HL-60 (cell line): ENCODE measurements at places on chromosomes 7 and 10.

- no peak for DNase-seq
These were observed 32.8 kb downstream of the ARL4A start for GRCh38 chr7:12719981-12720865.

DNA sequence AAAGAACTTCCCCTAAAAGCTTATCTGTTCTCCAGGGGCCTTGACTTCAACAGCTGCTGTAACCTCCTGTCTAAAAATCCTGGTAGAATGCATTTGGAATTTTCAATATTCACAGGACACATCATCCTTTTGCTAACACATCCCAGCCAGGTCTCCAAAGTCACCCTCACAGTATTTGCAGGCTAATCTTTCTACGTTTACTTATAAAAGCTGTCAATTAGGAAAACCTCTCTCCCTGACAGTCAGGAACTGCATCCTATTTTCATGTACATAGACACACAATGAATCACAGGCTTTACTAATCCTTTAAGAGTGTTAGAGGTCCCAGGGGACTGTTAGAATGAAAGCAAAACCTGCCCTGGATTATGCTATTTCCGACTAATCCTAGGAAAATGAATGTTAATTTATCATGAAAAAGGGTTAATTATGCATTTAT, 102.2 kb downstream of the GFRA1 start:
- DNase-seq = no peak

GRCh38 chr10:70549351-70549961, 53.1 kb downstream of the PRF1 start:
- no peak for DNase-seq

- no peak for DNase-seq
These were observed 41.3 kb upstream of the HPSE2 start for GRCh38 chr10:99276848-99277486.

DNA sequence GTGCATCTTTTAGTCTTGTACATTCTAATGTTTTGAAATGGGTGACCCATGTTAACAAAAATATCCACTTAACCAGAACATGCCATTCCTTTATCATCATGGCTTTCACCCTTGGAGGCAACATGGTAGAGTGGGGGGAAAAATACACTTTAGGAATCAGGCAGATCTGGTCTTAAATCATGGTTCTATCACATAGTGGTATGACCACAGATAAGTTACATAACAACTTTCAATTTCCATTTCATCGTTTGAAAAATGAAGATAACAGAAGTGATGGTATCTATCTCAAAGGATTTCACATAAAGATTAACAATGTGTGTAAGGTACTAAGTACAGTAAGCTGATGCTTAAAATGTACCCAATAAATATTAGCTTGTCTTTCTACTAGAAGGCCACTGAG, 19.0 kb downstream of the TMEM168 start:
- no peak for DNase-seq

DNA sequence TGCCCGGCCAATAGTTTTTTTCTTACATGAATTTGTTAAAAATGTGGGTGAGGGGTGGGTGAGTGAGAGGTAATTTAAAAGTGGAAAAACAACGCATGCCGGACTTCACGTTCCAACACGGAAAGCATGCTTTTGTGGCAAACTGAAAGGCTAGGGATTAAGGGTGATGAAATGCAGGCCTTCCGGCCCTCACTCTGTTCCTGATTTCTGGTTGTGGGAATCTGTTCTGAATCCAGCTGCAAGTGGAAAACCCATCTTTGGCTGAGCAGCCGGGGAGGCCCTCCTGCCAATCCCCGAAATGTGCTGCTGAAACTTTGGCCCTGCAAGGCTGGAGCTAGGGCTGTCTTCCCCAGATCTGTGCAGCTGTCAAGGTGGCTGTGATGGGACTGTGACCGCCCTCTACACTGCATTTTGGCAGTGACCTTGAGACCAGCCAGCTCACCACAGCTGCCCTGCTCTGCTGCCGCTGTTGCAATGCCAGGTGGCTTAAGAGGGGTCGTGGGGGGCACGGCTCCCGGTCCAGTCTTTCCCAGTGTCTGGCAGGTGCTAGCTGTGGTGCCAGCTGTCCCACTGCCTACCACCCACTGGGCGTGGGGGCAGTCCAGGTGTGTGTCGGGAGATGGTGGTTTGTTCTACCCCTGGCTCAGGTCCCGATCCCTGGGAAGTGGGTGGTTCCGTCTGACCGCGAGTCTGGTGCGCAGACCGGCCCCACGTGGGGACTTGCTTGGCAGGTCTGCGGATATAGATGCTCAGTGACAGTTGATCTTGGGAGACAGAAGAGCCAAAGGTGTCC, 39.0 kb downstream of the TET1 start:
- no peak for DNase-seq

DNA sequence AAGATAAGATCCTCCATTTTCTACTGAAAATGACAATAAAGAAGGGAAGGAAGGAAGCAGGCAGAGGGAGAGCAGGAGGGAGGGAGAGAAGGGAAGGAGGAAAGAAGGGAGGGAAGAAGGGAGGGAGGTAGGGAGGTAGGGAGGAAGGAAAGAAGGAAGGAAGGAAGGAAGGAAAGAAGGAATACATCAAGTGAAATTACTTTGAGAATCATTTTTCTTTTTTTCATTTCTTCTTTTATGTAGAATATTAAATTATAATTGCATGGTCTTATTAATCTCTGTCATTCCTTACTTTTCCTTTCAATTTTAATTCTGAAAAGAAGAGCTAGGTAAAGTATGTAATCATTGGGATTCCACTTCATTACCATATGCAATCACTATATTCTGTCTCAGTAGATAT, 97.8 kb downstream of the PLXDC2 start:
- DNase-seq = no peak

DNA sequence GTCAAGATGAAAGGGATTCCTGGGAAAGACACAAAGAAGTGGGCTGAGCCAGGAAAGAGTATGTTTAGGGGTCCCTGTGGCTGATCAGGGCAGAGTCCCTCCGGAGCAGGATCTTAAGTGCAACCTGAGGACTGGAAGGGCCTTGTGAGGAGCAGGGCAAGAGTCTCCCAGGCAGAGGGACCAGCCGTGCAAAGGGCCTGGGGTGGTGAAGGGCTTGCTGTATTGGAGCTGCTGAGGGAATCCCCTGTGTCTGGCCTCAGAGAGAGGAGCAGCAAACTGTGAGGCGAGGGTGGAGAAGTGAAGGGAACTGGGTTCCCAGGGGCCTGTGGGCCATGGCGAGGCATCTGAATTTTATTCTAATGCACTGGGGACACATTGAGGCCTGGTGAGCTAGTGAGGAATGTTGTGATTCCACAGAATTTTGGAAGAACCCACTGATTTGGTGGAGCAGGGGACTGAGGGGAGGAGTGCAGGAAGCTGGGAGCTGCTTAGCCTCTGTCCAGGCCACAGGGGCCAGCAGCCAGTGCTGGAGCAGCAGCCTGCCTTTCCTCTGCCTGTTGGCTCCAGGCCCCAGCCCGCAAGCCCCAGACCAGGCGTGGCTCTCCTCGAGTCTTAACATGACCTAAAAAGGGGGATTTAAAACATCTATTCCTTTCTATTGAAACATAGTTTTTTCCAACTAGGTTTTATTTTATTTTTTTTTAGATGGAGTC, 138.4 kb upstream of the IGFBP3 start:
- DNase-seq = no peak

- no peak for DNase-seq
These were observed 15.2 kb downstream of the TMEM176B start for GRCh38 chr7:150784954-150785353.

DNA sequence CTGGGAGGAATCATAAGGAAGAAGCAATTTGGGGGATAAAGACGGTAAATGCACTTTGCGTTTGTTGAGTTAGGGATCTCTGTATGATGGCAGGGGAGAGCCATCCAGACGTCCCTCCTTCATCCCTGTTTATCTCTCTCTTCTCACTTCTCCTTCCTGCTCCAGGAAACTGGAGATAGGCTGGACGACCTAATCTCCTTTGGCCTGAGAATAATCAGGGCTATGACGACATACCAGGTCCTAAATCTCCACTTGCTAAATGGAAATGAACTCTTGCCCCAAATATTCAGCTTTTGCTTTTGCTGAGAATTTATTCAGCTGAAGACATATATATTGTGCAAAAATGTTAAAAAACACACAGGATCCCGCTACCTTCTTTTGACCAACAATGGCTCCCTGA, 182.9 kb upstream of the INHBA start:
- DNase-seq = no peak

DNA sequence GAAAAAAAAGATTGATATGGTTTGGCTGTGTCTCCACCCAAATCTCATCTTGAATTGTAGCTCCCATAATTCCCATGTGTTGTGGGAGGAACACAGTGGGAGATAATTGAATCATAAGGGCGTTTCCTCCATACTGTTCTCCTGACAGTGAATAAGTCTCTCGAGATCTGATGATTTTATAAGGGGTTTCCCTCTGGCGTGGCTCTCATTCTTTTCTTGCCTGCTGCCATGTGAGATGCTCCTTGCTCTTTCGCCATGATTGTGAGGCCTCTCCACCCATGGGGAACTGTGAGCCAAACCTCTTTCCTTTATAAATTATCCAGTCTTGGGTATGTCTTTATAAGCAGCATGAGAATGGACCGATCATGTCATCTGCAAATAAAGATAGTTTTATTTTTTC, 29.4 kb upstream of the MAP3K8 start:
- DNase-seq = no peak

GRCh38 chr7:69883399-69883891, 285.2 kb downstream of the AUTS2 start:
- DNase-seq = no peak

- DNase-seq = peak; percentile 58
These were observed 601.3 kb downstream of the GALNT17 start for GRCh38 chr7:71733107-71733870.

DNA sequence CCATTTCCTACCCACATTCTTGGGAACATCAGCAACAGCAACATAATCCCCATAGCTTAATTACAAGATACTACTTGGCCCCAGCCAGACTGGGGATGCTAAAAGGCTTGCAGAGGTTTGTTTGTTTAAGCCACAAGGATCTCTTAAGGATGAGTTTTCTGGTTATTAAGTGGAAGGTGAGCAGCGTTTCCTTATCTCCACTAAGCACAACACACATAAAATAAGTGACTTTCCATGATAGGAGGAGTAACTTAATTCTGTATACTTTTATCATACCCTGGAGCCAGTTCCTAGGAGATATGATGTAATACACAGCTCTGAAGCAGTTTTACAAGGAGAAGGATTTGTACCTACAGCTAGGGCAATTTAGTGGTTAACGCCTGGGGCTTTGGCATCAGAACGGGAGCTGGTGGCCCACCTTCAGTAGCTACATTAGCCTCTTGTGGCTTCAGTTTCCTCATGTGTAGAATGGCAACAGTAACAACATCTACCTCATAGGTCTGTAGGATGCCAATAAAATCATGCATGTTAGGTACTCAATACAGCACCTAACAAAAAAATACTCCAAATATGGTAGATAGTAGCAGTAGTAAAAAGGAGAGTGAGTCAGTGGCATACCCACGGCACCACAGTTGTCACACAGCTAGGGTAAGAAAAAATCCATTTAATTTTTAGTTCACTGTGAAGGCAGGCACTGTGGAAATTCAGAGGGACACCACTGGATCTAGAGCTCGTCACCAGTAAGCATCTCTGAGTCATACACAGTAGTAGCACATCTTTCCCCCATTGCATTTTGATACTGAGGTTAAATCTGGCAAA, 55.2 kb downstream of the DOCK4 start:
- DNase-seq = no peak

- no peak for DNase-seq
These were observed 260.9 kb downstream of the SLC25A13 start for GRCh38 chr7:96061009-96061408.

GRCh38 chr7:2525658-2526630, 6.4 kb downstream of the LFNG start:
- DNase-seq = no peak

DNA sequence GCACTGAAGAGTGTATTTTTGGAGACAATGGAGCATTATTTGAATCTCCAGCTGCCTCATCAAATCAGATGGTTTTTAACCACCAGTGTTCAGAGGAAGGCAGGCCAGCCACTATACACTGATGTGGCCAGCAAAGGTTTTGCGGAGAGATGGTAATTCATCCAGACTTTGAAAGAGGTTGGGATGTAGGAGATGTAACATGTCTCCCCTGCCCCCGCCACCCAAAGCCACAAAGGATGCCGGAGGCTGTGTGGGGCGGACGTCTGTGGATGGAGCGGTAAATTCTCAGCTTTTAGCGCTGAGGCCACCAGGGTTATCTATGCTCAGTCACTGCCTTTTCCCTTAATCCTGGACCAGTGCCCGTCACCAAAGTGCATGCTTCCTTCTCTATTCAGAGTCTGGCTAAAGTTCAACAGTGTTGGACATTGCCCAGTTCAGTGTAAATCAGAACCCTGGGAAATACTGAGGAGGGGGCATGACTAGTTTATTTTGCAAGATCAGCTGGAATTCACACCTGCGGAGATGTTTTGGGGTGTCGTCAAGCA, 3.7 kb upstream of the TRIP6 start:
- no peak for DNase-seq

DNA sequence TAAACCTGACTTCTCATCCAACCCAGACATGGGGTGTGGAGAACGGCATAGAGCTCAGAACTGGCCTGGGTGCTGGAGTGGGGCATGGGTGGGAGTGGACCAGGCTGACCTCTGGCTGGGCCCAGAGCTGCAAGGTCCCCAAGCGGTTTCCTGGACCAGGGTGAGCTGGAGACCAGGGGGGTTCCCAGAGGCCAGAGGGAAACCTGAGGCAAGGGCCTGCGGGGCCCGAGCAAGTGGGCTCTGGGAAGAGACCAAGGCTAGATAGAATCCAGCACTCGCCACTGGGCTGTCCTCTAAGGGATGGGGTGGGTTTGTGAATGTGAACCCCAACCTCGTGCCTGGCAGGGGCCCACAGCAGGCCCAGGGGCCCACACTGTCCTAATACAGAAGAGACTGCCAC, 39.4 kb upstream of the RET start:
- DNase-seq = no peak

- peak; percentile 52 for DNase-seq
These were observed 1.5 kb downstream of the GSDME start for GRCh38 chr7:24755541-24756407.
